ENCODE measurements at places on chromosomes 12 and 14.

DNA sequence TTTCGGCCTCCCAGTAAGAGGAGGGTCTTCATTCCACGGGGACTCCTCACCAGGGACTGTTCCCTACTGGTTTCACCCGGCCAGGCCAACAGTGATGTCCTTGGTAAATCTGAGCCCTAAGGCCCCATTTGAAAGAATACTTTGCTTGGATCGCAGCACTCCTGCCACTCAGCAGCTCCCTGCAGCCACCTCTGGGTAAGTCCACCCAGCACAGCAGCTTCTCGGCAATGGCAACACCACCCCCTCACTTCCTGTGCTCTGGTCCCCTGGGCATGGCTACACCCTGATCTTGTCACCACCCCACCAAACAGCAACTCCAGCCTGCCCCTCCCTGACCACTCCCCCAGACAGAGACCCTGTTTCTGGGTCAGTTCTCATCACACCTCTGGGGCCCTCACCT is 100.3 kb downstream of the SETD3 start:
- no peak for DNase-seq

GRCh38 chr12:113896194-113896593 is 69.9 kb downstream of the RBM19 start:
- DNase-seq, result no peak

- no peak for DNase-seq
Measured at GRCh38 chr14:21017528-21018245, 7.2 kb downstream of the NDRG2 start.

DNA sequence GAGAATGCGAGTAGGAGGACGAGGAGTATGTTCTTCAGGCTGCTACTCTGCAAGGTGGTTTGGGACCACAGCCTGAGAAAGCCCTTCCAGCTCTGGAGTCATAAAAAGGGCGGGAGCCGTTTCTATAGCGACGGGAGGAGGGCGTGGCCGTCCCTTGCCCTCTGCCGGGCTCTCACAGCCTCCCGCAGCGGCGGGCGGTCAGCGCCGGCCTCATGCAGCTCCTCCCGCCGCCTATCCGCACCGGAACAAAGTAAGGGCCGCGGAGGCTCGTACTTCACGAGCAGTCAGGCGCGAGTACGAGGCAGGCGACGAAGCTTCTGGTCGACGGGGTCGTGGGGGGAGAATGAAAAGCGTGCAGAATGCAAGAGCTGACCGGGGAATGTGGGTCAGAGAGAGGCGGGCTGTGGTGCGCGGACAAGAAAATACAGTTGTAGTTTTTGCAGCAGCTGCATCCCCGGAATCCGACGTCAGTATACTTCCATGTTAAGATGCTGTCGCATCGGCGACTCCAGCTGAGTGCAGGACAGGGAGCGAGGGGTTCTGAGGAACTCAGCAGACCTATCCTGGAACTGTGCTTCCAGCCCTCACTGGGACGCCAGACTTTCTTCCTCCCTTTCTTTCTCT is at the start of gene DYRK4:
Gene DYRK4 (plus strand): TSS at position 175 of the 624 bp plus-strand sequence. CDS start 38 bp downstream, at position 213.
- no peak for DNase-seq

GRCh38 chr12:66931091-66931490 is 252.2 kb upstream of the GRIP1 start:
- DNase-seq, result no peak

- DNase-seq, result no peak
Measured at GRCh38 chr14:34450958-34451357, 11.1 kb downstream of the SPTSSA start.

DNA sequence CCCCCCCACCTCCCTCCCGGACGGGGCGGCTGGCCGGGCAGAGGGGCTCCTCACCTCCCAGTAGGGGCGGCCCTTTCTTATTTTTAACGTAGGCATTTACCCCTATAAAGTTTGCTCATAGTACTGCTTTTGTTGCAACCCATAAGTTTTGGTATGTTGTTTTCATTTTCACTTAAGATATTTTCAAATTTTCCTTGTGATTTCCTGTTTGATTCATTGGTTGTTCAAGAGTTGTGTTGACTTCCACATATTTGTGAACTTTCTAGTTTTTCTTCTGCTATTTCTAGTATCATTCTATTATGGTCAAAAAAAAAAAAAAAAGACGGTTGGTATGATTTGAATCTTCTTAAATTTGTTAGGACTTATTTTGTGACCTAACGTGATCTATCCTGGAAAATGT is 6.5 kb downstream of the NOXRED1 start:
- no peak for DNase-seq

- DNase-seq, result no peak
Measured at GRCh38 chr12:60437297-60437696, 841.5 kb downstream of the SLC16A7 start.

GRCh38 chr12:54616933-54617680 is 17.6 kb downstream of the LACRT start:
- no peak for DNase-seq

DNA sequence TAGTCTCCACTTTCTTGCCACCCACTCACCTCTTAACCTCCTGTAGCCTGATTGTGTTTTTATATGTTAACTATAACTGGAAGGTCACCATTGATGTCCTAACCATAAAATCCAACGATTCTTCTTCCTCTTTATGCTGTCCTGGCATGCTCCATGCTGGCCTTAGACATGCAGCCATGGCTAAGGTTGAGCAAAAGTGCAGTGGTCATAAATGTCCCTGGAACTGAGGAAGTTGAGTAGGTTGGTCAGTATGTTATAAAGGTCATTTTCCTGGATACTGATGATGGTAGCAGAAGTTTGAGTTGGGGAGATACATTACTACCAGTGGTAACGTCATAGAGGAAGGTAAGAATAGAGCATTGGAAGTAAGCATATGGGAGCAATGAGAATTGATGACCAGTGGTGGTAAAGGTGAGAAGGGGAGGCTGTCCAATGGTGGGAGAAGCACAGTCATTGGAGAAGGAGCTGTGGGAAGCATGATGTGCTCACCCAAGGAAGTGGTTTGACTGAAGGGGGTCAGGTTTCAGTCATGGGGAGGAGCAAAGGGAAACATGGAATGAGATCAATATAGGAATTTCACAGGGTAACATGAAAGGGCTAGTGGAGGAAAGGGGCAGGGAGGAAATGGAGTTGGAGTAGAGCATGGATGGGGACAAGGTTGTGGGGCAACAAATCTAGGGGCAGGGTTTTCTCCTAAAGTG is 240.8 kb downstream of the DACT1 start:
- DNase-seq, result no peak

- no peak for DNase-seq
Measured at GRCh38 chr14:94062344-94062940, 18.6 kb downstream of the DDX24 start.

DNA sequence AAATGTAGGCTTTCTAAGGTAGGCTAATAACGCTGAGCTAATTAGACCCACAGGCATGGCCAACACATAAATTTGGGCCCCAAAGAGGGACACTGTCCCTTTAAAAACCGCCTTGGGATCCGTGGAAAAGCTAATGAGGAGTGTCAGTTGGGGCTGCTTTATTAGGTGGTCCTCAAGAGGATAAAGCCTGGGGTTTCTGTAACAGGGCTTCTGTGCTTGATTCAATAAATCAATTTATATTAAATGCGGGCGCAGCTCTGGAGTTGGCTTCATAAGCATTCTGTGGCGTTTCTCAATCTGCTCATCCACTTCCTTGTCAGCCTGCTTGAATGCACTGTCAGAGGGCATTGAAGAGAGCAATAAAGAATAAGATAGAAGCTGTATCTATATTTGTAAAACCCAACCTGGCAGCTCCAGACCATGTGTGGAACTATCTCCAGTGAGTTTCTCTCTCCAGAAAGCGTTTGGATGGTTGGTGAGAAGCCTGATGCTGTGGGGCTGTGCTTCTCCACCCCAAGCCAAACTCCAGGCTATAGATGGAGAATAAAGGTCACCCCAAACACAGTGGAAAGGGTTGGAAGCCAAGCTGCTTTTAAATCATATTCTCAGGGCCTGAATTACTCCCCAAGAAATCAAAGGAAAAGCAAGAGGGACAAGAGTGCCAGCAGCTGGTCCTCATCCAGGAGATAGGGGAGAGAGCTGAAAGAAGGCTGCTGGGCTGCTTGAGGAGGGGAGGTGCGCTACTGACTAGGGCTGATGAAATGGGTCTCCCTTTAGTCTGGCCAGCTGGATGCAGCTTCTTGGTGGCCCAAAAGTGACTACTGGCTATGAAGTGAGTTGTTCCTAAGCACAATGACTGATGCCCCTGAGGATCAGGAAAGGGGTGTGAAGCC is 222.0 kb downstream of the PPM1H start:
- no peak for DNase-seq

DNA sequence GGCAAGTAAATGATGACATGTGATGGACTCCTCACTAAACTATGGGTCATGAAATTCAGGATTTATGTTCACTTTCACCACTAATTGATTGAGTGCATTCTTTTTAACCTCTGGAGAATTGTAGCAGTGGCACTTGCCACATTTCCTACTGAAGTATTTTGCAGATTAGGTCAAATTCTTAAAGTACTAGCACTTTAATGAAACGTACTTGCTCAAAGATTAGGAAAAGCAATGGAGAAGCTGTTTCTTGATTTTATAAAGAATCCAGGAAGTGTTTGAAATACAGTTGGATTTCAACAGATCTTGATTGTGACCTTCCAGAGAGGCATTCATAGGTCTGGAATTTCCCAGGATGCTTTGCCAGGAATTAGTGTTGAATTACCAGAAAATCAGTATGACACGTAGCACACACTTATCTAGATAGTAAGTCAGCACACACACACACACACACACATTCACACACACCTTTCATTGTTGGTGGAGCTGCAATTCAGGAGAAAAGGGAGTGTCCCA is 162.6 kb downstream of the MYRFL start:
- DNase-seq, result no peak

GRCh38 chr12:18811273-18811672 is 73.4 kb downstream of the CAPZA3 start:
- no peak for DNase-seq

- DNase-seq, result no peak
Measured at GRCh38 chr12:45434094-45434493, 218.2 kb downstream of the ANO6 start.

- no peak for DNase-seq
Measured at GRCh38 chr14:105452963-105453362, 21.7 kb upstream of the CRIP2 start.

GRCh38 chr14:72677664-72678063 is 216.2 kb downstream of the DPF3 start:
- DNase-seq, result no peak

GRCh38 chr12:43060742-43061141 is 471.2 kb upstream of the PRICKLE1 start:
- no peak for DNase-seq

DNA sequence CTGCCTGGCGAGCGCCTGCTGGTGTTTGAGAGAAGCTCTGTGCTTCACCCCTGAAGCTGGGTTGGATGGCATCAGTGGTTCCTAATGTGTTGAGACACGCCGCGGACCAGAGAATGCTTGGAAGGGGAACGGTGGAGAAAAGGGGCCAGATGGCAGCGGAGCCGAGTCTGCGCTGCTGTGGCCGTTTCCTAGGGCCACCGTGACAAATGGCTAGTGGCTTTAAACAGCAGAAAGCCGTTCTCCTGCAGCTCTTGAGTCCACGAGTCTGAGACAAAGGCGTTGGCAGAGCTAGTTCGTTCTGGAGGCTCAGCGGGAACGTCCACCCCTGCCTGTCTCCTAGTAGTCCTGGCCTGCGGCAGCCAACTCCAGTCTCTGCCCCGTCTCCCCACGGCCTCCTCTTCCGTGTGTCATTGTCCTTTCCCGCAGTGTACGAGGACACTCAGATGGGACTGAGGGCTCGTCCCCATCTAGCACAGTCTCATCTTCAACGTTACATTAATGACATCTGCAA is 103.6 kb downstream of the ADGRD1 start:
- DNase-seq, result no peak

DNA sequence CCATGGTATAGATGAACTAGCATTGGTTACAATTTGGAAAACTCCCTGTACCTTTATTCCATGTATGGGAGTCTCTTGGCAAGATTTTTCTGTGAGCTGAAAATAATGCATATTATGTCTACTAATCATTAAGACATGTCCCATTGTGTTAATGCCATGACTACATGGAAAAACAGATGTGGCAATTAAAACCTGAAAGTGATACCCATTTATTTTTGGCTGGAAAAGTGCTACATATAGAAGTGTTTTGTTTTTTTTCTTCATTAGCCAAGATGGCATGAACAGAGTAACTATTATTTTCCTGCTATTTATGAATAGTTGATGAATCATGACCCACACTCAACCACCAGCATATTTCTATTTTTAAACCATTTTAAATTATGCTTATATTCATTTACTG is 58.2 kb downstream of the ALG10B start:
- no peak for DNase-seq

DNA sequence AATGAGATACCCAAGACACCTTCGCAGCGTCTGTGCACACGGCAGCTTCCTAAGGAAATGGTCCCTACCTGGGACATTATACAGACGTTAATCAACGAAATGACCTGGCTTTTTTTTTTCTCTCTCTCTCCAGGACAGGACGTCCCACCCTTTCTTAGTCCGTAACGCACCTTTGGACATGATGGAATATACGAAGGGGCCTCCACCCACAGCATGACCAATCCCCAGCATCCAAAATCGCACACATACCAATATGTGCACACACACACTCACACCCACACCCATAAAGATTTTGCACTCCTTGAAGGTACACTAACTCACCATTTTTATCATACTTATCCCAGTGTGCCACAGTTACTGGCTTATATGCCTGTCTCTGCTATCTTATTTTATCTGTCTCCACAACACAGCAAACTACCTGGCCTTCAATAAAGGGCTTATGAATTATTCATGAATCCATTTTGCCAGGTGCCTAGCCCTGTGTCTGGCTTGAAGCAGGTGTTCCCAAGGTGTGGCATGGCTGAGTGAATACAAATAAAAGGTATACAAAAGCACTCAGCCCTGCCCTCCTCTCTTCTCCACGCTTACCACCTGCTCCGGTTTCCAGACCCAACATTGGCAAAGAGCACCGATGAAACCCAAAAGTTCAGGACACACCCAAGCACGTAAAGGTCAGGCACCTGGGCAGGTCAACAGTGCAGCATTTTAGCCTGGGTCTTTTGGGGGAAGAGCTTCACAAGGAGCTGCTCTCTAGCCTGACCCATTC is 2.2 kb downstream of the SCNN1A start:
- no peak for DNase-seq

- DNase-seq, result no peak
Measured at GRCh38 chr14:94458558-94459205, 6.1 kb upstream of the SERPINA11 start.

- DNase-seq, result no peak
Measured at GRCh38 chr12:3421191-3421978, 69.6 kb upstream of the PRMT8 start.

GRCh38 chr12:119826661-119827445 is 50.3 kb downstream of the CIT start:
- DNase-seq, result no peak

DNA sequence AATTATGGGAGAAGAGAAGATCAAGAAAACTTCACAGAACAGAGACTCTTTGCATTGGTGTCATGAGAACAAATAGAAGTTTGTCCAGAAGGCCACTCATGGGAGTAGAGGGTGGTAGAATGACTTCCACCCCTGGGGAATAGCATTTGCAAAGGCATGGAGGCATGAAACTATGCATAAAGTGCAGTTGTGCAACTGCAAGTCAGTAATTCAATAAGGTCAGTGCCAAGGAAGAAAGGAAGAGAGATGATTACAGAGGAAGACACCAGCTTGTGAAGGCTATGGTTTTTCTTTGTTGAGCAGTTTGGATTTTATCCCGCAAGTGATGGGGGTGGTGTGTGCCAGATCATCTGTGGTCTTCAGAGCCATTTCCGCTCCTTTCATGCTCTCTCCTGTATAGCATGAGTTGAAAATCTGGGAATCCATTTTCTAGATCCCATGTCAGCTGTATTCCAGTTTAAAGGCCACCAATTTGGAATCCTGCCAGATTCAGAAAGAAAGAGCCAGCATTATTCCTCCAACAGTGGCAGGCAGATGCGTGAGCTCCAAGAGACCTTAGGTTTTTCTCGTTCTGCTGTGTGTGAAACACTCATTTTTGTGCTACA is 67.6 kb upstream of the GRIN2B start:
- no peak for DNase-seq

GRCh38 chr14:51248016-51248987 is 8.3 kb downstream of the TMX1 start:
- no peak for DNase-seq

Measured in stimulated activated CD4-positive, alpha-beta T cell treated with anti-CD3 and anti-CD28 coated beads, Interleukin-4, amount 100 ng/mL, for 24 hours (primary cell).